CD4-positive, alpha-beta T cell treated with Interleukin-12 subunit alpha and Interleukin-12 subunit beta, for 1 hour (primary cell): ENCODE measurements at places on chromosomes 5 and 9.

DNA sequence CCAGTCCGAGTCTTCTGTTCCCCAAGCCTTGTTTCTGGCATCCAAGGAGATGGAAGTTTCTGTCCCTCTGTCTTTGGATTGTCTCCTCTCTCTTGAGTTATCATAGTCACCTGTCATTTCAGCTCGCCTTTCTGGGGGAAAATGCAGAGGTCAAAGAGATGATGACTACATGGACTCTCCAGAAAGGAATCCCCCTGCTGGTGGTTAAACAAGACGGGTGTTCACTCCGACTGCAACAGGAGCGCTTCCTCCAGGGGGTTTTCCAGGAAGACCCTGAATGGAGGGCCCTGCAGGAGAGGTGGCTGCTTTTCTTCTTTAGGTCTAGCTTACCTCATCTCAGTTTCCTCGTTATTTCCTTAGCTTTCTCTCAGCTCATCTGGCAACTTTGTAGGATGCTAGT lies 25.1 kb downstream of the ERAP2 start:
- DNase-seq: no peak

DNA sequence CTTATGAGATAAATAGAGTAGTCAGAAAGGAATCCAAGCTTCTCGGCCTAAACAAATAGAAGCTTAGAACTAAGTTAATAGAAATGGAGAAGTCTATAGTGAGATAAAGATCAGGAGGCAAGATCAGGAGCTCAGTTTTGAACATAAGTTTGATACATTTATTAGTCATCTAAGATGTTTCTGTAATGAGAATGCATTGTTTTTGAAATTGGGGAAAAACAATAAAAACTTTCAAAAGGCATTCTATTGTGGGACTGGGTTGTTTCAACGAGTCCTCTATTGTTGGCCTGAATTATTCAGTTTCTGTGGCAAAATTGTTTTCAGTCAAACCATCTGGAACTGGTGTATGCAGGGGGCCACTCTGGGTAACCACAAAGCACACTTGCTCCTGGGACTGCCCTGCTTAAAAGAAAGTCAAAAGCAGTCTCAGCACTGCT lies 181.0 kb upstream of the CLINT1 start:
- no peak for DNase-seq

GRCh38 chr5:86228147-86228546 lies 389.6 kb upstream of the COX7C start:
- no peak for DNase-seq

DNA sequence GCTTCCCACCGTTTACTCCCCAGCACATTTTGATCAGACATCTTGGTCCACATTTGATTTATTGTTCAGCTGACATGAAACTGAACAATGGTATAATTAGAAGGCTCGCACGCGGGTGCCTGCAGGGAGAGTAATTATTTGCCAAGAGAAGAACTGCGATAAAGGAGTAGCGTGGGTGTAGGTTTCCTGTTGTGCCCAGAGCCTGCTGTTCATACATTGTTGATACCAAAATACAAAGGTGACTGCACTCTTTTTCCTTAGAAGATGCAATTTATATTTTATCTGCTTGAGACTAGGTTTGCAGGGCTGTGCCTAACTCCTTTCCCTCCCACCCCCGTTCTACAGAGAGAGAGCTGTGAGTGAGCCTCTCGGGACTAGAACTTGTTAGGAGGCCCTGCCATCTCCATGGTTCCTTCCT lies 241.8 kb upstream of the MSX2 start:
- no peak for DNase-seq
